Posterior vena cava (tissue), 2 donors: ENCODE measurements at places on chromosomes 7 and 10.

- DNase-seq = no peak
Measured at GRCh38 chr7:82258181-82258580, 185.4 kb downstream of the CACNA2D1 start.

- DNase-seq = no peak
Measured at GRCh38 chr7:98185101-98185500, 26.1 kb upstream of the BHLHA15 start.

DNA sequence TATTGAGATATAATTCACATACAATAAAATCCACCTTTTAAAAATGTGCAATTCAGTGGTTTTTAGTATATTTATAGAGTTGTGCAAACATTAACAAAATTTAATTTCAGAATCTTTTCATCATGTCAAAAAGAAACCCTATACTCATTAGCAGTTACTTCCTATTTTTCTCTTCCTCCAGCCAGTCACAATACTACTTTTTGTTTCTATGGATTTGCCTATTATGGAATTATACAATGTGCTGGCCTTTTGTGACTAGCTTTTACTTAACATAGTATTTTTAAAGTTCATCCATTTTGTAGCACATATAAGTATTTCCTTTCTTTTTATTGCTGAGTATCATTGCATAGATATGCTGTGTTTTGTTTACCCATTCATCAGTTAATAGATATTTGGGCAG lies 199.9 kb upstream of the IMMP2L start:
- DNase-seq = no peak

GRCh38 chr10:31836569-31837406 lies 91.8 kb downstream of the ARHGAP12 start:
- no peak for DNase-seq

GRCh38 chr10:130766071-130766470 lies 545.5 kb downstream of the TCERG1L start:
- peak; percentile 34 for DNase-seq

DNA sequence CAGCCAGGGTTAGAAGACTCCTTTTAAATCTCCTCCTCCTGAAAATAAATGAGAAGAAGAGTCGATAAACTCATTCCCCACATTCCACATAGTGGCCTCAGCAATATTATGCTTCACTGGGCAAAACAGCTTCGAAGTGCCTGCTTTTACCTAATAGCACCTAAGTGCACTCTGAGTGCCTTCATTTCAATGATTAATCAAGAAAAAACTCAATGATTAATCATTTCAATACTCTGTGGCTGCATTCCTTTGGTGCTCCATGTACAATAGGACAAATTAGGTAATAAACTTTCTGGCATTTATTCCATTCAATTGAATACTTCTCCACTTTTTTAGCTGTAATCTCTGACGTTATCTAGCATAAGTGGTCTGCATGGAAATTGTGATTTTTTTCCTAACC lies 174.6 kb downstream of the CCDC71L start:
- DNase-seq = no peak

DNA sequence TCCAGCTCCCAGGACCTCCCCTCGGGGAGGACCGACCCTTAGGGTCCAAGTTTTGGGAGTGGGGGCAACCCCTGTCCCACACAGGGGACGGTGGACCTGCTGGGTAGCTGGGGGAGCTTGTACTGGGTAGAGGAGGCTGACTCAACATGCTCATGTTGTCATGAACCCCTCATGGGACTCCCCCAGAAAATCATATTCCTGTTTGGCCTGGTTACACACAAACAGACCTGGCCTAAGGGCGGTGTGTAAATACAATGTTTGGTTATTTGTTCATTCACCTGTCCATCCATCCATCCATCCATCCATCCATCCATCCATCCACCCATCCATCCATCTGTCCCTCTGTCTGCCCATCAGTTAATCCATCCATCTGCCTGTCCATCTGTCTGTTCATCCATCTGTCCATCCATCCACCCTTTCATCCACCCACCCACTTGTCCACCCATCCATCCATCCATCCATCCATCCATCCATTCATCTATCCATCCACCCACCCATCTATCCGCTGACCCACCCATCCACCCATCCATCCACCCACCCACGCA lies 92.9 kb downstream of the DNAJB6 start:
- peak; percentile 9 for DNase-seq

DNA sequence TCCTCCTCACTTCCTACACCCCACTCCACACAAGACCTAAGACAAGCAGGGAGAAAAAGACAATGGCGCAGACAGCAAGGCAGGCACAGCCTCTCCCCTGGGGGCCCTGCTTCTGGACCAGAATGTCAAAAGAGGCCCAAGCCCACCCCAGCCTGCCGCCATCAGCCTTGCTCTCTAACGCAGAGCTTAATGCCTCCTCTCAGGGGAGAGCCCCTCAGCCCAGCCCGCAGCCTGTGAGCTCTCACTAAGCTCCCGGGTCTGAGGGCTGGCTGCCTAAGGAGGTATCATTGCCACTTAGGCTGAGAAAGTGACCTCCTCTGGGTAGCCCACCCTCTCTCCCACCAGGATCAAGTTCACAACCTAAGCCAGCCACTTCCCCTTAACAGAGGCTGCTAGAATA lies 16.7 kb downstream of the SLIT1 start:
- DNase-seq = no peak
